EL (cell line): ENCODE measurements at places on chromosomes 3 and 15.

GRCh38 chr3:157115069-157116006, 44.6 kb downstream of the CCNL1 start:
- DNase-seq: peak; percentile 34

DNA sequence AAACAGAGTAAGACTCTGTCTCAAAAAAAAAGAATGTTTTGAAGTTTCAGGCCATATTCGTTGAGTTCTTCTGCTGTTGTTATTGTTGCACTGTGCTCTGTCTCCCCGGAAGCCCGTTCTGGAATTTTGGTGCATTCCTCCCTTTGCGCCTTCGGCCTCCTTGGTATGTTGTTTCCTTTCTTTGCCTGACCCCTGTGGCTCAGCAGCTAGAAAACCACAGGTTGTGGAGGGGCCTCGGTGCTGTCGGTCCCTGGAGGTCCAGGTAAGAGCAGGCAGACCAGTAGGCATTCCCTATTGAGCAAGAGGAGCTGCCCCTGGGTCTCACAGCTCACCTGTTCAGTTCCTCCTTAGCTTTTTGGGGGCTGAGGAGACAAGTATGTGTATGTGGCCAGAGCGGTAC, 51.0 kb upstream of the DLG1 start:
- no peak for DNase-seq

- no peak for DNase-seq
These were observed 29.7 kb downstream of the CNTN3 start for GRCh38 chr3:74584782-74585181.

- DNase-seq: peak; percentile 74
These were observed 1.1 kb downstream of the HEG1 start for GRCh38 chr3:125054449-125055329.

DNA sequence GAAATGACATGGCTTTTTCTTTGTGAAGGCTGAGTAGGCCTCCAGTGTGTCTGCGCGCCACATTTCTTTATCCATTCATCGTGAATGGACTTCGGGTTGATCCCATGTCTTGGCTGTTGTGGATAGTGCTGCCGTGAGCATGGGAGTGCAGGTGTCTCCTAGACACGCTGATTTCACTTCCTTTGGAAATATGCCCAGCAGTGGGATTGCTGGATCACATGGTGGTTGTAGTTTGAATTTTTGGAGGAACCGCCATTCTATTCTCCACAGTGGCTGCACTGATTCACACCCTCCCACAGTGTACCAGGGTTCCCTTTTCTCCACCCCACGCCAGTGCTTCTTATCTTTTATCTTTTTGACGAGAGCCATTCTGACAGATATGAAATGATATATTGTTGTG, 171.7 kb downstream of the NSMCE3 start:
- no peak for DNase-seq

- DNase-seq: peak; percentile 49
These were observed 7.7 kb upstream of the RFT1 start for GRCh38 chr3:53137835-53138446.

DNA sequence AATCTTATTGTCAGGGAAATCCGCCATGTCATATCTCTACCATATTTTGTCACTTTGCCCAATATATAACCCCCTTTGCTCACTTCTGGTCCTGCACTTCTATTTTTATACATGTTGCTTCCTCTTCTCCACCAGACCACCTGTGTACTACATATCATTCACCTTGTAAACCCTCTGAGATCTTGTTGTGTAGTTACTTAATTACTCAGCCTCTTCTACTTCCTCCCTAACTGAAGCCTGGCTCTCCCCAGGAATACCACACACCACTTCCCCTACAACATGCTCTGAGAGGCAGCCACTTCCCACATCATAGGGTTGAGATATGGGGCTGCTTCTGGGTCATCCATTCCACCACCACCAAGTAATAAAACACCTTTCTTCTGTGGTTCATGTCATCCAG, 10.0 kb downstream of the HEXA start:
- DNase-seq: no peak

DNA sequence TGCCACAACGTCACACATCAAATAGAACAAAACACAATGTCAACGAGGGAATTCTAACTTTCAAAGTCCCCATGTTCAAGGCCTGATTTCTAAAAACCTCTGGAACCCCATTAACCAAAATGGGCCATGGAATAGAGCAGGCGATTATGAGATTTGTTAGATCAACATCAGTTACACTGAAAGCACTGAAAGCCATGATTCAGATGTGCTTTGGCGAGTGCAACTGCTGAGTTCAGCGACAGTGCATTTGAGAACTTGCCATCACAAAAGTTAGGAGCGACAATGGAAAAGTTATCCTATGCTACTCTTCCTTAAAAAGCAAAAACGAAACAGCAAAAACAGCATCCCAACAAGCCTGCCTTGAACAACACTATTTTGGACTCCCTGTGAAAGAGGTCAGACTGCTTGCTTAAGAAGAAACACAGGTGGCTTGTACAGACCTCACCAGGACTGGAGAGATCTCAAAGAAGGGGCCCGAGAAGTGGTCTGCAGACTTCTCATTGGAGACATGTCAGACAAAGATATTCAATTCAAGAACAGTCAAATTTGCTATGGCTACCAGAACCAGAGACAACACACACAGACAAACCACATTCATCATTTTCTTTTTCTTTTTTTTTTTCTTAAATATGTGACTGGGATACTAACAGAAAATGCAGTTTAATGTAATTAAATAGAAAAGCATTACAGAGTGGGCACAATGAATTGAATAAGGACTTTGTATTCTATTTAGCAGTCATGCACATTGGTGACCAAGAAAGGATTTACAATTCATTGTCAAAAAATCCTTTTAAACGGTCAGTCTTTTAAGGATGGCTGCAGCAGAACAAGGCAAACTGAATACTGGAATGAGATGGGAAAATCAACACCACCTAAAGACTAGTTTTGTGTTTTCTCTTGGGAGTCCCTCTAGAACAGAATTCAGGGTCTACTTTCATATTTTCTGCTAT, 20.9 kb downstream of the UQCC5 start:
- DNase-seq: no peak

- DNase-seq: no peak
These were observed 356.5 kb downstream of the ZIC4 start for GRCh38 chr3:147049821-147050220.

- DNase-seq: no peak
These were observed 270.1 kb downstream of the PDCD6IP start for GRCh38 chr3:34068505-34068904.

GRCh38 chr3:121998030-121998580, 23.9 kb downstream of the ILDR1 start:
- peak; percentile 66 for DNase-seq

GRCh38 chr15:42069496-42070278, 24.7 kb downstream of the PLA2G4D start:
- DNase-seq: no peak

DNA sequence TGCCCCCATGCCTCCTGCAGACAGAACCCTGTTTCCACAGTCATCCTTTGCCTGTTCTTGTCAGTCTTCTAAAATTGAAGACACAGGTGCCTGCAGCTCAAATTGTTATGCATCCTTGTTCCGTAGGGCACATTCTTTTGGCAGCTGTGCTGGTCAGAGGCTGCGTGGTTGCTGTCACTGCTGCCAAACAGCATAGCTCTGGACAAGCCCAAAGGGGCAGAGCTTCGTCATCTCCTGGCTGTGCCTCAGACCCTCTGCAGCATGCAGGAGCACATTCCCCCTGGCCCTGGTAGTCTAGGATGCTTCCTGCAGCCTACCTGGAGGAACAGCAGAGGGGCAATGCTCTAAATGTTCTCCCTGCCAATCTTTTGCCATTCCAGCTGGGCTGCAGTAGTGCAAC, 2.1 kb upstream of the FBXL22 start:
- DNase-seq: no peak

- DNase-seq: no peak
These were observed 1.0 kb downstream of the MASP1 start for GRCh38 chr3:187290503-187290902.

- DNase-seq: no peak
These were observed 27.1 kb upstream of the PTX3 start for GRCh38 chr3:157409516-157409915.

DNA sequence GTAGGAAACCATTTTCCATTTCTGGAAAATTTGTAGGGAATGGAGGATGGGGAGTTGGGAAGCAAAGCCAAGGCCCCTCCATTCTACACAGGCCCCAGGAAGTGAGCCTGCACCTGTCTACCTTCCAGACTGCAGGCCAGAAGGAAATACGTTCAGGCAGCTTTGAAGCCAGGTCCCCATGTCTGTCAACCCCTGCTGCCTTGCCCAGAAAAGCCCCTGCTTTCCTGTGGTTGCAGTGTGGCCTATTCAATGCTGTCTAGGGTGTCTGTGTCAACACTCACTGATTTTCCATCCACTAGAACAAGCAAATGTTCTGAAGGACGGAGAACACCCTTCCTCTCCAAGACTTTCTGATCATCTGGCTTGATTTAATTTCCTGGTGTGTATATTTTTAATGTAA, 281.9 kb downstream of the TLE3 start:
- no peak for DNase-seq

DNA sequence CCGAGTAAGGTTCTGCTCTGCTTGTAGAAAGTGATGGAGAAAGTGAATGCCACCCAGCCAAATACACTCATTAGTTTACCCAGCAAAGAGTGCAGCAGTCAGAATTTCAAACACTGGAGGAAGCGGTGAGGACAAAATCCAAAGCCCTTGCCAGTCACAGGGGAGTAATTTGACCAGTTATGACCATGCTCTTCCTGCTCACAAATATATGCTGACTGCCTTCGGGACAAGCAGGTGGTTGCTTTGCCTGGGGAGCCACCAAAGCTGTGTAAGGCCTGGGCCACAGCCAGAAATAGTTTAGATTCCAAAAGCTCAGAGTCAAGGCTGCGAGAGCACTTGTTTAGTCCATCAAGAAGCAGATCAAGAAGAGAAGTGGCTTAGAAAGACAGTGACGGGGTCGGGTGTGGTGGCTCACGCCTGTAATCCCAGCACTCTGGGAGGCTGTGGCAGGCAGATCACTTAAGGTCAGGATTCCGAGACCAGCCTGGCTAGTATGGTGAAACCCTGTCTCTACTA, 51.0 kb upstream of the ATP13A3 start:
- peak; percentile 96 for DNase-seq

DNA sequence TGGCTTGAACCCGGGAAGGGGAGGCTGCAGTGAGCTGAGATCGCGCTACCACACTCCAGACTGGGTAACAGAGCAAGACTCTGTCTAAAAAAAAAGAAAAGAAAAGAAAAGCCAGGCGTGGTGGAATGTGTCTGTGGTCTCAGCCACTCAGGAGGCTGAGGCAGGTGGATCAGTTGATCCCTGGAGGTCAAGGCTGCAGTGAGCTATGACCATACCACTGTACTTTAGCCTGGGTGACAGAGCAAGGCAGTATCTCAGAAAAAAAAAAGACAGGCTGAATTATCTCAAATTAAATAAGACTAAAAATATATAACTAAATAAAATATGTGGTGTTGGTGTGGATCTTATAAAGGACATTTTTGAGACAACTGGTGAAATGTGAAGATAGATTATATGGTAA, 20.6 kb downstream of the SMARCC1 start:
- no peak for DNase-seq

DNA sequence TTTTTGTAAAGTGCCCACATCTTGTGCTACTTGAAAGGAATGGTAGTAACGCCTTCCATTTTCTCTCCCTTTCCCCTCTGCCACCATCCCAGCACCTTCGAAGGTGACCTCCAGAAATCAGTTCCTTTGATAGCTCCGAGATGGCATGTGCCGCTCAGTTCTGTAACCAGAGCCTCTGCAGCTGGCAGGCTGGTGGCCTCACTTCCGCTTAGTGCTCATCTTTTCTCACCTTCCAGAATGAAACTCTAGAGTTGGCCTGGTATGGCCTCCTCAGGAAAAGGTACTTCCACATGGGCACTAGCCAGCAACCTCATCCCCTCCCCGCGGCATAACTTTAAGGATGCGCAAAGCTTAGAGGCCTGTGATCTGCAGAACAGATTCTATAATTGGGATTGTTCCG, 38.8 kb downstream of the ETV5 start:
- no peak for DNase-seq

DNA sequence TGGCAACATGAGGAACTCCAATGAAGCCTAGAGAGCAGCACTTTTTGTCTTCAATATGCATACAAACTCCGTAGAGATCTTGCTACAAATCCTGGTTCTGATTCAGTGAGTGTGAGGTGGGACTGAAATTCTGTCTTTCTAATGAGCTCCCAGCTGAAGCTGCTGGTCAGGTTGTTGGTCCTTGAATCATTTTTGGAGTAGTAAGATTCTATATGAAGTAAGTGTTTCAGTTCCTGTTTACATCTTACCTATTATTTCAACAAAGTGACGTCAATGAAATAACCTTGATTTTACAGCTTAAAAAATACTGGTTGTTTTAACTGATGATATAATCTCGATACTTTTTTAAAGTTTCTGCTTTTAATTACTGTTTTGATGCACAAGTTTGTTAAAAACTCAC, 33.9 kb downstream of the SHQ1 start:
- DNase-seq: no peak

DNA sequence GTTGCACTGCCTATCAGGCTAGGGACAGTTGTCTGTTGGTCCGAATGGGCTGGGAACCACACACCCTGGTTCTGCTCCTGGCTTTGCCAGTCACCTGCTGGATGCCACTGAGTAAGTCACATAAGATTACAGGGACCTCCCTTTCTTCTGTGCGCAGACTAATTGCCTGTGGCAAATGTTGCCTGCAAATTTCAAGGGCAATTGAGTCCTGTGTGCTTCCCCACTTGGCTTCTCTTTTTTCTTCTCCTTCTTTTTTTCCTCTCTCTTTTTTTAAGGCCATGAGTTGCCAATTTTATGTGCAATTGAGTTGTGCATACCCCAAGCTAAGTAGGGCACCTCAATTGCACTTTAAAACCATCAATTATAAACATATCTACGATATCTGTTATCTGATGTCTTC, 963.4 kb downstream of the MCTP2 start:
- no peak for DNase-seq

GRCh38 chr15:68209272-68209671, 4.1 kb upstream of the CALML4 start:
- no peak for DNase-seq

DNA sequence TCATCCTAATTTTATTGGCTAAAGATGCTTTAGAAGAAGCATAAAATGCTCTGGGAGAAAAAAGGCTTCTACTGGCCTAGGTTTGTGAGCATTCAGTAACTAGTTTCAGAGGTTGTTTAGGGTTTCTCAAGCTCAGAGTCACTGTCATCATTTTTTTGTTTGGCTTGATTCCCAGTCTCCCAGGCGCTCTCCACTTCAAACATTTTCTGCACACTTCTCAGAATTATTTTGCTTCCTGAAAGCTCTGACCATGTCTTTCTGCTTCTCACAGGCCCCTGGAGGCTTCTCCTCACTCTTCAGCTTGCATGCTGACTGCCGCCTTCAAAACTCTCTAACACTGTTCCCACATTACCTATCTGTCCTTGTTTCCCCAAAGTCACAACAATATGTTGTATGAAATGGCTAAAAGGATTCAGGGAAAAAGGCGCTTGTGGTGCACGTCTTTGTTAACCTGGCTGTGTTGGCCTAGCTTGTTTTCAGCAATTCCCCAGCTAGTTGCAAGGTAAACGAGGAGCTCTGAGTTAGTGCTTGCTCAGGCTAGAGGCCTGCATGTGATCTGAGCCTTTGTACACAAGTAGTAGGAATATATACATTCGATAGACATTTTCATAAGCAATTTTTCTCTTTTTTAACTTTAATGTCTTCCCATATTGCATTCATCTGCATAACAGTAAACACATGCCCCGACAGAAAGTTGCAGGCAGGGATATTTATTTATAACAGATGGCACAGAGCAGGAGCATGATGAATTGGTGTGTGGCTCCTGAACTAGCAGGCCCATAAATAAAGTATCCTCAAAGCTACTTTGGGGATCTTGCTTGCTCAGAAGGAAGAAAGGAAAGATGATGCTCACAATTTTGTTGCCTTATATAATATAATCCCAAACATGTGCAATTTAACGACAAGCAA, 129.2 kb upstream of the DPH6 start:
- peak; percentile 28 for DNase-seq
